ENCODE measurements at places on chromosomes 6 and 20.

DNA sequence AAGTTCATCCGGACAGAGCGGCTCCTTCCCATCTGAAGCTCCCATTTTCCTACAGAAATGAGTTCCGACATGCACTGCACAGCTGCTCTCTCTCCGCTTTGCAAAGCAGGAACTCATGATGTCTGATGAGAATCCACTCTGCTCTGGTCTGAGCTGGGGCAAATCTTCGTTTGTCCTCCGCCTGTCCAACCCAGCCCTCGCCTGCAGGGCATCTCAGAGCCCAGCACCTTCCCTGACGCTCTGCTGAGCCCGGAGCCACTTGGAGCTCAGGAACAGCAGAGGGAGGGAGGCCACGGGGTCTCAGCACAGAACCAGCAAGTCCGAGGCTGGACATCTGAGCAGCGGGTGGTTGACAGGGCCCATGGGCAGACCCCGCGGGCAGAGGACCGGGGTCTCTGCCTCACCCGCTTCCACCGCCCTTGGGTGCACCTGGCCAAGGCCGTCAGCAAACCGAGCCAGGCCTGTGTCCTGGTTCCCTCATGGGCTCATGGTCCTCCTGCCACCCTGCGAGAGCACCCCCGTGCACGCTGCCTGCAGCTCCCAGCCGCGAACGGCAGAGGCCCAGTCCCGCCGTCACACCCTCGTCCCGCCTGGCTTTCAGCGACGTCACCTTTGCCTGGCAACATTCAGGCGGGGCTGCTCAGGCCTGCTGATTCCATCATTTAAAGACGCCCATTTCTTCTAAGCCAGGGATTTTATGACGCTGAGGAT is 78.5 kb upstream of the BHLHE23 start:
- DNase-seq, result no peak

GRCh38 chr20:42846784-42847490 is 342.8 kb downstream of the PTPRT start:
- no peak for DNase-seq

- no peak for DNase-seq
Observed at GRCh38 chr6:150634964-150635292, 35.2 kb downstream of the PLEKHG1 start.

DNA sequence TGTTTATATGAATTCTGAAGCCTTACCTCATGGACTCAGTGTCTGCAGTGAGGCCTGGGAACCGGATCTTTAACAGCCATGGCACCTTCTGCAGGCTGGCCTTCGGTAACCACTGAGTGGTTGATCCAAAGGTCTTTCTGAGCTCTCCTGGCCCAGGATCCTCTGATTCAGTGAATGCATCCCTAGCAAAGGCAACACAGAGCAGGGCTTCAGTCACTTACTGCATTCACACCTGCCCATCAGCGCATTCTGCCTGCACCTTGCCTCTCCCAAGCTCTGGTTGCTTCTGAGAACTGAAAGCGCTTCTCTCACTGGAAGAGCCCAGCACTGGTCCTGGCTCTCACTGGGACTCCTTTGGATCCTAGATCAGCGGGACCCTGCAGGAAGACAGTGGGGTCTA is 8.4 kb upstream of the CST9 start:
- DNase-seq, result no peak

- DNase-seq, result no peak
Observed at GRCh38 chr20:49234831-49235230, 15.6 kb downstream of the DDX27 start.

- no peak for DNase-seq
Observed at GRCh38 chr20:24640276-24640675, 170.8 kb downstream of the SYNDIG1 start.

GRCh38 chr6:148422085-148422484 is 79.4 kb downstream of the SASH1 start:
- DNase-seq, result no peak

Measured in activated CD8-positive, alpha-beta memory T cell treated with anti-CD3 and anti-CD28 coated beads for 48 hours (primary cell).